Omental fat pad (tissue), 4 donors: ENCODE measurements at places on chromosomes 7 and 10. TPM values are rescaled to one million over a fixed set of nuclear protein-coding genes. Genes with fewer than 3 reads are reported as not detected.

GRCh38 chr7:99669782-99670181 is 10.0 kb downstream of the CYP3A5 start:
- no peak for DNase-seq

SEMA3E gene
- total RNA-seq: 1.2 TPM

DNA sequence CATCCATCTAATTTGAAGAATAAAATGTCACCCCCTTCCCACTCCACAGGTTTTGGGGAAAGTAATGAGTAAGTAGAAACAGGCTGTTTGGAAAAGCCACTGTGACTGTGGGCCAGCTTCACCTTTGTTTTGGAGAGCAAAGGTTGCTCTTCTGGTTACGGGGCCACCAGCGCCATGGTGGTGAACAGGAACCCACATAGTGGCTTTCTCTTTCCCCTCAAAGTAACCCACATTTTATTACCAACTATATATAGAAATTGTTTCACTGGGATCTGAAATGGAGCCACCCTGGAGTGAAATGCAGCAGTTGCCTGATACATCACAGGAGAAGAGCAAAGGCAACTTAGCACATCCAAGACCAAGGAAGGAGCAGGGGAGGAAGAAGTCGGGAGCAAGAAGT is 112.3 kb upstream of the EFCAB10 start:
- DNase-seq: no peak

GPR26 gene
- total RNA-seq: not detected

DNA sequence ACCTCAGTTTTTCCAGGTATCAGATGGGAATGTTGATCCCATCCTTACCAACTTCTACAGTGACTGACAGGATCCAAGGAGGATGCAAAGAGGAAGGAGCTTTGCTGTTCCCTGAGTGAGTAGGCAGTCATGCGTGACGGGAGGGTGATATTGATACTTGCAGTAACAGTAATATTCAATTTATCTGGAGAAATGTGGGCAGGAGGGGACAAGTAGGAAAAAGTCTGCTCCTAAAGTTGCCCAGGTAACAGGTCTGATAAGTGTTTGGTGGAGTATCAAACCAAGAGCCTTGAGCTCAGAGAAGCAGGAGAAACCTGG is 3.3 kb upstream of the ZCCHC24 start:
- no peak for DNase-seq

DPP6 gene
- total RNA-seq: 1.8 TPM

RNF133 gene
- 1.7 TPM for total RNA-seq

NFE2L3 gene
- total RNA-seq: 5.8 TPM

DNA sequence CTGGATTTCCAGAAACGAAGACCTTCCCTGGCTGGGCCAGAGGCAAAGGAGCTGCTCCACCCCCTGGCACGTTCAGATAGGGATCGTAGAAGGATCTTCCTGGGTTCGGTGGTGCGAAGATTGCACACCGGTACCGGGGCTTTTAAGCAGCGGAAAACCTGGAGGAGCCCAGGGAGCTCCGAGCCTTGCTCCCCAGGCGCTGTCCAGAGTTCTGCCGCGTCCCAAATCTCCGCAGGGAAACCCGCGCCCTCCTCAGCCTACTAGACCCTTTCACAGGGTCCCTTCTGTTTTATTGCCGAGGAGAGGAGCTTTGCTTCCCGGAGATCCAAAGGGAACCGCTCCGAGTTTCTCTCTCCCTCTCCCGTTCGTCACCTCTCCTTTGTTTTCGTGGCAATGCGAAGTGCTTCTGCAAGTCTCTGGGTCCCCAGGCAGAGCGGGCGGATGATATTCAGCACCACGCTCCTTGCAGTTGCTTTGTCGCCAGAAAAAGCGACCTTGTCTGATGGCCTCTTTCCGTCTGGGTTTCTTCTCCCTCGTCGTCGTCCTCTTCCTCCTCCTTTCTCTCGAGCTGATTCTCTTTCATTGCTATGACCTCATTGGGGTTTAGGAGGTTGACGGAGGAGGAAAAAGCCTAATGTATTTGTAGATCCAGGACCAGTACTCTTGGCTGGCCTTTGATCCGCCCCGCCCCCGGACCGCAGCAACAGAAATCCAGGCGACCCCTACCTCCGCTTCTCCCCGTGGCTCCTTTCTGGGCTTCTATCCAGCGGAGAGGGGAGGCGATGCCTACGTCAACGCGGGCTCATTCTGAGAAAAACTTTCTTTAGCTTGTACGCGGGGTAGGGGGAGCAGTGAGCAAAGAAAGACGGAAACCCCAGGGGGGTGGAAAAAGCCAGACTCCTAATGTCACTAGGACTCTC is at the start of gene TMEM196:
Gene TMEM196, minus strand, starts transcription at position 777 of the 920 bp plus-strand sequence. CDS start 921 bp downstream, outside the sequence.
- no peak for DNase-seq

- no peak for DNase-seq
Measured at GRCh38 chr10:129467359-129468064, 471 bp downstream of the MGMT start.
